ENCODE measurements at places on chromosomes 11 and 22.
A peak's percentile ranks its signal among the peaks of the same experiment; 100 is the strongest.

DNA sequence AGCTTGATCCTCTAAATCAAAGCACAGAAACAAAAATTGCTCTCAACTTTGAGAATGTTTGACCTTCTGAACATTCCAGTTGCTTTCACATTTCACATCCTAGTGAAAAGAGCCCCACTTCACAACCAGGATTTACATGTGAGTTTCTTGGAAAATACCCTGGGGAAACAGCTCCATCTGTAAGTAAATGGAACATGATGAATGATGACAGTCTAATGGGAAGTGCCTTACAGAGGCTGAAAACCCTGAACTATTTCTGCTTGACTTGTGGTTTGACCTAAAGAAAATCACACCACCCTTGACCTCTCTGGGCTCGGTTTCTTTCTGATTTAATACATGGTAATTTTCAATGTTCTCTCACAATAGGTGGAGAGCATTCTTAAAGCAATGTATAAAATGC is 499.4 kb upstream of the API5 start:
- DNase-seq, result no peak

DNA sequence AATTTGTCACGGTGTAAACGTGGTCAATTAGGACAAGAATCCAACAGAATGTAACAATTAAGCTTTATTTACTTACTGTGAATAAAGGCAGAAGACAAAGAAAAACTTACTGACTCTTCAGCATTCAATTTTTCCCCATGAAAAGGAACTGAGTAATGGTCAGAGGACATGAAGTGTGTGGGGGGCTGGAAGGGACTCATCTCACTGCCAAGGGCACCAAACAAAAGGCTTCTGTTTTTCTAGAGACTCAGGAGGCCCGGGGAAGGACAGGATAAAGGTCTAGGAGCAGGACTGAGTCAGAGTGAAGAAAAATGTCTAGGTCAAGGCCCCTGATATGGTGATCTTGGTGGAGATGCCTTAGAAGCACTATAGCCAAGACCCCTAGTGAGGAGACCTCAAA is 564.2 kb upstream of the ANO5 start:
- DNase-seq, result no peak

DNA sequence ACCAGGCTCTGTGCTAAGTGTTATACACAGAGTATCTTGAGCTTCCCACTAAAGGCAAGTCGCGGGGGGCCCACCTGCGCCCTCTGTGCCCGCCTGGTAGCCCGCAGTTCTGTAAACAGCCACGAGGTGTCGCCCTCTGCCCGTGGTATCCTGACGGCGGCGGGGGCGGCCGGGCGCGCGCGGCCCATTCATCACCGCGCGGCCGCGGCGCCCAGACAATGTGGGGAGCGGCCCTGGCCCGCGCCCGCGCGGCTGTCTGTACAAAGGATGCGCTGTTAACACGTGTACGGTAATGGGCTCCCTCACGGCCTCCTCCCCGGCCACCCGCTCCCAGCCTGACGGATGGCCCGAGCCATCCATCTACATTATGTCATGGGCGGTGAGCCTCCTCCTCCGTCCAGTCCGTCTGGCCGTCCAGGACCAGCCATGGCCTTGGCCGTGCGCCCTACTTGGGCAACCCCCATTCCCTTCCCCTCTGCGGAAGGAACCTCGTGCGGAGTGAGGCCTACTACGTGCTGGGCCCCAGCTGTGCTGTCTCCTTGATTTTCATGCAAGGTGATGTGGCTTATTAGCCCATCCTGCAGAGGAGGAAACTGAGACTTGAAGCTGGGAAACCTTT is 99.4 kb downstream of the MIAT start:
- peak; percentile 75 for DNase-seq

GRCh38 chr11:43511959-43512358 is 153.2 kb downstream of the TTC17 start:
- no peak for DNase-seq

- no peak for DNase-seq
Observed at GRCh38 chr11:120339394-120339890, 3.2 kb downstream of the ARHGEF12 start.

DNA sequence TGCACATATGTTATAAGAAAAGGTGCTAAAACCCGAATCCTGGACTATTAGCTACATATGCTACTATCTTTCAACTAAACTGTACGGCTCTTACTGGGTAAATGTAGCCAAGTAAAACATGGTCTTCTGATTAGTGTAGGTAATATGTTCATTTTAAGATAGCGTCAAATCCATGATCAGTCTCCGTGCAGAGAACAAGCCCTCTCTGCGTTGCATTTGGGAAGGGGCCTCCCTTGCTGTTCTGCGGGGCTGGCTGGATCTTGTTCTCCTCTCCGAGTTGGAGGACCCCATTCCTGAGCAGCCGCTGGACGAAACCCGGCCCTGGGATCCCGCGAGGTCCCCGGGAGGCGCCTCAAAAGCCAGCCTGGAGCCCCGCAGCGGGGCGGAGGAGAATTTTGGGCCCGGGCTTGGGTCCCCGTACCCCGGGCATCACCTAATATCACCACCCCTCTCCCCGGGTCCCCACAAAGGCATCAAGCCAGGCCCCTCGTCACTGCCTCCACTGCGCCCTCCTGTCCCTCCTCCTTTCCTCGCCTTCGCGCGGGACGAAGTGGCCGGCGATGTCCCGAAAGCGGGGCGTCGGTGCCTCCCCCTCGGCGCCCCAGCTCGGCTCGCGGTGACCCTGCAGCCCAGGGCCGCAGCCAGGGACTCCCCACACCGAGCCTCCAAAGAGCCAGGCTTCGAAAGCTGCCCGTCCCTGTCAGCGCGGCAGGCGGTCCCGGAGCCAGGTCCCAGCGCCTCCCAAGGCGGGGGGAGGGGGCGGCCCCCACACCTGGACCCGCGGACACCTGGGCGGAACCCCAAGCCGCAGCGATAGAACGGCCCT is 54.5 kb upstream of the FBXO3 start:
- no peak for DNase-seq

Data from activated CD8-positive, alpha-beta memory T cell treated with anti-CD3 and anti-CD28 coated beads for 24 hours (primary cell).